Activated T-cell treated with anti-CD3 and anti-CD28 coated beads, Interleukin-2, amount 50 U/mL, for 72 hours (primary cell): ENCODE measurements at places on chromosomes 3 and 15. TPM values are rescaled to one million over a fixed set of nuclear protein-coding genes. Genes with fewer than 3 reads are reported as not detected.

- no peak overlapping the region for H3K4me3 ChIP-seq
- no peak for DNase-seq
- H3K36me3 ChIP-seq, result no peaks in the 10 kb centered on the region
- H3K27ac ChIP-seq, result no peak overlapping the region
- no peaks in the 10 kb centered on the region for H3K27me3 ChIP-seq
These were observed 378.3 kb downstream of the CNTN4 start for GRCh38 chr3:2476996-2477395.

GRCh38 chr15:52523192-52523591, 5.5 kb downstream of the MYO5A start:
- H3K36me3 ChIP-seq, result no peaks in the 10 kb centered on the region
- H3K27me3 ChIP-seq, result no peaks in the 10 kb centered on the region
- H3K27ac ChIP-seq, result peak overlapping the region; percentile 35
- peaks cover 26% of the 10 kb centered on the region for H3K4me1 ChIP-seq

DNA sequence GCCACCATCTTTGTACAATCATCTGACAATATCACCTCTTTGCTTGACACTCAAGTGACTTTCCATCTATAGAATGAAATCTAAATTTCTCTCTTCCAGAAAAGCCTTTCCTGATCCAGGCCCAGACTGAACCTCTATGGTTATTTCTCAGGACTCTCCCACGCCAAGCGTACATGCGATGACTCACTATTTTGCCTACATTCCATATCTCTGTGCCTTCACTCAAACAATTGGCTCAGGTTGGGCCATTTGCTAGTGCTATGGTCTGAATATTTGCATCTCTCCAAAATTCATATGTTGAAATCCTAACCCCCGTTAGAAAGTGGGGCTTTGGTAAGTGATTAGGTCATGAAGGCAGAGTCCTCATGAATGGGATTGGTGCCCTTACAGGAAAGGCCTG, 43.9 kb downstream of the ST3GAL6 start:
- H3K4me3 ChIP-seq, result no peak overlapping the region
- H3K4me1 ChIP-seq, result no peaks in the 10 kb centered on the region
- H3K27me3 ChIP-seq, result no peaks in the 10 kb centered on the region
- no peak for DNase-seq
- no peaks in the 10 kb centered on the region for H3K36me3 ChIP-seq

DNA sequence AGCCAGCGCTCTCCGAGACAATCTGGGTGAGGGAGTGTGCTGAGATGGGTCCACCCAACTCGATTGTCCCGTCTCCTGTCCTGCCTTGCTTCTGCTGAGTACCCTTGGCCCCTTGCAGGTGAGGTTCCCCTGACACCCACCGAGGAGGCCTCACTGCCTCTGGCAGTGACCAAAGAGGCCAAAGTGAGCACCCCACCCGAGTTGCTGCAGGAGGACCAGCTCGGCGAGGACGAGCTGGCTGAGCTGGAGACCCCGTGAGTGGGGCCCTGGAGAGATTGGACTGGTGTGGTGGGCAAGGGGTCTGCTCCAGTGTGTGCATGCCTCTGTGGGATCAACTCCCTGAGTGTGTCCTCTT, 23.6 kb downstream of the NBEAL2 start:
- no peak overlapping the region for H3K27ac ChIP-seq
- H3K27me3 ChIP-seq, result no peaks in the 10 kb centered on the region
- H3K36me3 ChIP-seq, result peaks cover 4% of the 10 kb centered on the region
- no peak for DNase-seq
- peaks cover 14% of the 10 kb centered on the region for H3K4me1 ChIP-seq
- H3K4me3 ChIP-seq, result no peak overlapping the region

- H3K27me3 ChIP-seq, result no peaks in the 10 kb centered on the region
- H3K4me1 ChIP-seq, result peaks cover 72% of the 10 kb centered on the region
- no peaks in the 10 kb centered on the region for H3K36me3 ChIP-seq
- DNase-seq, result no peak
- H3K27ac ChIP-seq, result no peak overlapping the region
These were observed 28.4 kb downstream of the PXYLP1 start for GRCh38 chr3:141259821-141260629.

GRCh38 chr3:8851703-8852102, 82.3 kb upstream of the OXTR start:
- no peaks in the 10 kb centered on the region for H3K4me1 ChIP-seq
- H3K4me3 ChIP-seq, result no peak overlapping the region
- no peaks in the 10 kb centered on the region for H3K36me3 ChIP-seq
- no peak for DNase-seq

DNA sequence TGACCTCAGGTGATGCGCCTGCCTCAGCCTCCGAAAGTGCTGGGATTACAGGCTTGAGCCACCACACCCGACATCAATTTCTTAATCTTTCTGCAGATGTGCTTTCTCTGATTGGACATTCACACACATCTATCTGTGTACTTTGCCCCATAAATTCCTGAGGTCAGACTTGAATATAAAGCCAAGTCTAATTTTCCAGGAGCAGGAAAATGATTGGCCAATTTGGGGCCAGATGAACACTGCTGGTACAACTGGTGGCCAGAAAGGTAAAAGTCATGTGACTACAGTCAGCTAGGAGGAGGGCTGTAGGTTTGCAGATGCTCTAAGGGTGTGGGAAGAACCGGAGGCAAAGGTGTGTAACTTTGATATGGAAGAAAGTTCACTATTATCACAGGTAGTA, 3.2 kb upstream of the RAD51 start:
- no peak overlapping the region for H3K4me3 ChIP-seq
- H3K27me3 ChIP-seq, result no peaks in the 10 kb centered on the region
- no peak for DNase-seq
- no peak overlapping the region for H3K27ac ChIP-seq

- H3K4me3 ChIP-seq, result peak overlapping the region; percentile 86
- no peaks in the 10 kb centered on the region for H3K36me3 ChIP-seq
- H3K27me3 ChIP-seq, result no peaks in the 10 kb centered on the region
These were observed 1.3 kb upstream of the ZXDC start for GRCh38 chr3:126477061-126477380.

DNA sequence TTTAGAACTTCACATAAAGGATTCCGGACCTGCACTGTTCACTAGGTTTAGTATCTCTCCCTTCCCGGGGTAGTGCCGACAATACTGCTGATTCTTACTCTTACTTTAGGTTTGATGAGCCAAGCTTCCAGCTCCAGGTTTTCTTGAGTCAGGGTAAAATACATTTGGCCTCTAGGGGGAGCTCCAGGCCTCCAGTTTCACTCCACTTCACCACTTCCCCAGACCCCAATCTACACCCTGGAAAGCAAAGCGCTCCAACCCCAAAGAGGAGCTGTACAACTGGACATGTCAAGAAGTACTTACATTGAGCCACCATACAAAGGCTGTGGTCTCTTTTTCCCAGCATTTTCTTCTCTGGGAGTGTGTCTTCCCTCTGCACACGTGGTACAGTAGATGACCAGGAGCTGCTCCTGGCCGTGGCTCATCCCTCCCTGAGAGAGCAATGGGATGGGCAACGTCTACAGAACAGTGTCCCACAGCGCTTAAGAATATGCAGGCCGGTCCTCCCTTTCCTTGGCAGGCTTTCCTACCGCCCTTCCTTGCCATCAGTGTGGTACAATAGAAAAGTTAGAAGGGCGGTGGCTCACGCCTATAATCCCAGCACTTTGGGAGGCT, 93.9 kb upstream of the CCDC80 start:
- H3K27me3 ChIP-seq, result no peaks in the 10 kb centered on the region
- DNase-seq, result peak; percentile 65
- H3K4me3 ChIP-seq, result no peak overlapping the region
- H3K27ac ChIP-seq, result no peak overlapping the region
- no peaks in the 10 kb centered on the region for H3K36me3 ChIP-seq

- H3K4me3 ChIP-seq, result no peak overlapping the region
- H3K36me3 ChIP-seq, result peaks cover 1% of the 10 kb centered on the region
- no peaks in the 10 kb centered on the region for H3K4me1 ChIP-seq
- H3K27ac ChIP-seq, result no peak overlapping the region
These were observed 476.9 kb downstream of the NR2F2 start for GRCh38 chr15:96807361-96807760.

DNA sequence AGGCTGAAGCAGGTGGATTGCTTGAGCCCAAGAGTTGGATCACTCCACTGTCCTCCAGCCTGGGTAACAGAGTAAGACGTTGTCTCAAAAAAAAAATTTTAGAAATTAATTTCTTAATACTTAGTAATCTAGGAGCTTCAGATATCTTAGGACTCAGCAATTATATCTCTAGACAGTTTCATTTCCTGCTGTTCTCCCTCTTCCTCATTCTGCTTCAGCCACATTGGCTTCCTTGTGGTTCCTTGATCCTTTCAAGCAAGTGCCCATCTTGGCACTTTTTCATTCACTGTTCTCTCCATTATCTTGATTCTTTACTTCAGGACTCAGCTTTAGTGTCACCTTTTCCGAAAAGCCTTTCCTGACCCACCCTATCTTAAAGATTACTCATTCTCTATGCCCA, 22.5 kb downstream of the TMEM202 start:
- no peak for DNase-seq
- H3K36me3 ChIP-seq, result peaks cover 1% of the 10 kb centered on the region
- H3K27me3 ChIP-seq, result no peaks in the 10 kb centered on the region
- H3K27ac ChIP-seq, result no peak overlapping the region

DNA sequence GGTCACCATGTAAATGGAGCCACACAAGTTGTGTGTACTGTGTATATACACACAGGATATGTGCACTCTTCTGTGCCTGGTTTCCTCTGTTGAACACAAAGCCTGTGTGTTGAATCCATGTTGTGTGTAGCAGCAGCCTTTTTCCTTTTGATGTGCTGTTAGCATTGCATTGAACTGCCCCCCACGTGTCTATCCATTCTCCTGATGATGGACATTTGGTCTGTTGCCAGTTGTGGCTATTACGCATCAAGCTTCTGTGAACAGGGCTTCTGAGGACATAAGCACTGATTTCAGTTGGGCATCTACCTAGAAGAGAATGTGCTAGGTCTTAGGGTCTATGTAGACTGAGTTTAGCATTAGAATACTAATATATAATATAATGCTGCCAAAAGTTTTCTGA, 77.4 kb downstream of the LSM3 start:
- no peak for DNase-seq
- H3K27ac ChIP-seq, result no peak overlapping the region
- H3K27me3 ChIP-seq, result no peaks in the 10 kb centered on the region

DNA sequence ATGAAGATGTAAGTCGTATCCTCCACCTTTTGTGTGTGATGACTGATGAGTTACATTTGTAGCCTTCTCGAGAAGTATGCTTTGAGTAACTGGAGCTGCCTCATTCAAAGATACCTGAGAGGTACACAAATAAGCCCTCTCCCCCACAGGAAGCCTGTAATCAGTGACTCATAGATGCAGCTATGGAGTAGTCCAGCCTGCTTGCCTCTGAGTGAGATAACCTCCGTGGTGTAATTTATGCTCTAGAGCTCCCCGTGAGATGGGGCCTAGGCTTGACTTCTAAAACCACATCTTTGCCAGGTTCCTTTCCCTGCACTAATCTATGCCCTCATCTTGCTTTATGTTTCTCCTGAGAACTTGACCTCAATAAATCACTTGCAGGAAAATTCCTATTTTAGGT, 291.7 kb downstream of the SUCLG2 start:
- H3K36me3 ChIP-seq, result no peaks in the 10 kb centered on the region
- H3K27ac ChIP-seq, result peak overlapping the region; percentile 85
- H3K27me3 ChIP-seq, result no peaks in the 10 kb centered on the region
- peaks cover 40% of the 10 kb centered on the region for H3K4me1 ChIP-seq
- H3K4me3 ChIP-seq, result peak overlapping the region; percentile 55
- DNase-seq, result peak; percentile 40

The MESP2 gene
- total RNA-seq, result not detected

The RASL12 gene
- total RNA-seq, result not detected

The AP2M1 gene
- total RNA-seq, result 178 TPM

The CYP19A1 gene
- not detected for total RNA-seq
